ENCODE measurements at places on chromosomes 3 and 15. TPM values are rescaled to one million over a fixed set of nuclear protein-coding genes. Genes with fewer than 3 reads are reported as not detected.

Gene IGSF10
- under 0.01 TPM for total RNA-seq

Gene CLDN18
- total RNA-seq, result not detected

Gene DAPK2
- total RNA-seq, result 0.16 TPM

Gene CNTN3
- total RNA-seq, result 0.06 TPM

Gene ALPK3
- total RNA-seq, result 0.15 TPM

Gene FOXB1
- not detected for total RNA-seq

Gene SPESP1
- not detected for total RNA-seq

Gene MST1R
- 0.21 TPM for total RNA-seq

Gene IFT57
- total RNA-seq, result 37.3 TPM

Gene P2RY12
- not detected for total RNA-seq

Gene BBS4
- 49.8 TPM for total RNA-seq

Gene RTP3
- 0.41 TPM for total RNA-seq

Gene TM4SF18
- 0.39 TPM for total RNA-seq

Gene RHOV
- total RNA-seq, result 0.41 TPM

Gene OR4F6
- not detected for total RNA-seq

Gene CHRNA7
- 4.0 TPM for total RNA-seq

Measured in H4 (cell line).